ENCODE measurements at places on chromosomes 4 and X.

- H3K4me1 ChIP-seq: peaks cover 6% of the 10 kb centered on the region
- no peaks in the 10 kb centered on the region for H3K36me3 ChIP-seq
- no peak overlapping the region for H3K4me3 ChIP-seq
- no peak overlapping the region for H3K27ac ChIP-seq
- DNase-seq: no peak
These were observed 1.3 kb downstream of the NPY1R start for GRCh38 chr4:163330916-163331628.

- peaks cover 5% of the 10 kb centered on the region for H3K27me3 ChIP-seq
- H3K27ac ChIP-seq: no peak overlapping the region
- H3K36me3 ChIP-seq: no peaks in the 10 kb centered on the region
- no peak overlapping the region for H3K4me3 ChIP-seq
These were observed 64.3 kb downstream of the SMIM20 start for GRCh38 chr4:25978327-25978726.

GRCh38 chr4:99507762-99508161 lies 3.1 kb upstream of the C4orf17 start:
- H3K27me3 ChIP-seq: no peaks in the 10 kb centered on the region
- DNase-seq: no peak
- no peak overlapping the region for H3K4me3 ChIP-seq
- H3K36me3 ChIP-seq: no peaks in the 10 kb centered on the region
- no peaks in the 10 kb centered on the region for H3K4me1 ChIP-seq

- H3K4me1 ChIP-seq: no peaks in the 10 kb centered on the region
- no peaks in the 10 kb centered on the region for H3K36me3 ChIP-seq
- DNase-seq: no peak
- H3K27me3 ChIP-seq: no peaks in the 10 kb centered on the region
- H3K4me3 ChIP-seq: no peak overlapping the region
These were observed 599.1 kb upstream of the CPEB2 start for GRCh38 chr4:14403132-14403531.

DNA sequence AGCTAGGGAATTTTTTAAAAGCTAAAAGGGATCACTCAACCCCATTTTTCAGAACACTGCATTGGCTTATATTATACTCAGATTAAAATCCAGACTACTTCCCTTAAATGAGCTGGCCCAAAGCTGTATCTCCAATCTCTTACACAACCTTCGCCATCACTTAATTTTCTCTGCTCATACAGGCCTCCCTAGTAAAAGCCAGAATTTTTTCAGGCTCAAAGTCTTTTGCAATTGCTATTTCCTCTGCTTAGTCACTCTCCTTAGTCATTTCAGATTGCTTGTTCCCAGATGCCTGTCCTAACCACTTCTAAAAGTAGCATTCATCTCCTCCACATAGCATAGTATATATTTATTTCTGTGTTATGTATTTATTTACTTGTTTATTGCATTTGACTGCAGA lies 1587.9 kb upstream of the ADGRL3 start:
- no peak overlapping the region for H3K27ac ChIP-seq
- no peak for DNase-seq
- no peaks in the 10 kb centered on the region for H3K27me3 ChIP-seq
- no peaks in the 10 kb centered on the region for H3K36me3 ChIP-seq
- no peaks in the 10 kb centered on the region for H3K4me1 ChIP-seq

DNA sequence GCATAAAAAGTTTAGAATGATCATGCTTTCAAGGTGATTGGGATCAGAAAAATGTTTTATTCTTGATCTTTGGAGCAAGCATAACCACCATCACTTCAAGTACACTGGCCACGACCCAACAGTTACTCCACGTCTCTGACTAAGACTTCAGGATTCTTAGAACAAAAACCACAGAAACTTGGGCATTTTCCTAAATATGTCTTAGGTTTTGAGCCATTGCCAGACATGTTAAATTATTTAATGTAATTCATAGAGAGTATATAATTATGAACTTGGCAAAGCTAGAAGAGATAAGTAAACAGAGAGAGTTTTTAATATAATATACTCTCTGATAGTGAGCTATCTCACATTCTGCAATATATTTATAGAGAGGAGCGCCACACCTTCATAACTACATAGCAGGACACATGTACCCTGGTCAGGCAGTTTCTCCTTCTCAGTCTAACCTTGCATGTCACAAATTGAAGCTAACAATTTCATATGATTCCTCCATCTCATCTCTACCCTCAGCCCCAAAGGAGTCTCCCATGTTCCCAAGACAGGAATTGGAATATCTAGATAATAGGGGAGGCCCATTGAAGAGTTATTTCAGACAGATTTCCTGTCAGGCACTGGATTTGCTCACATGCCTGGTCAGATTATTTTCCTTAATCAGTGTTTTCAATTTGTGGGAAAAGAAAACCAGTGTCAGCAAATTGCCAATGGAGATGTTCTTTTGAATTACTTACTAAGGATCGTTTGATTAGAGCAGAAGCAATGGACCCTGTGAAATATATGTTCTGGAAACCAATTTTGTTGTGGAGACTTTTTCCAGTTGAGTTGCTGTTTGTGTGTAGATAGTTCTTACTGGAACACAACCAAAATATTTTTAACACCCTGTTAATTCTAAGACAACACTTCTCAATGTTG lies 61.7 kb upstream of the GUCY1A1 start:
- no peaks in the 10 kb centered on the region for H3K36me3 ChIP-seq
- H3K27ac ChIP-seq: no peak overlapping the region
- H3K27me3 ChIP-seq: no peaks in the 10 kb centered on the region
- H3K4me3 ChIP-seq: no peak overlapping the region
- no peak for DNase-seq
- peaks cover 4% of the 10 kb centered on the region for H3K4me1 ChIP-seq

DNA sequence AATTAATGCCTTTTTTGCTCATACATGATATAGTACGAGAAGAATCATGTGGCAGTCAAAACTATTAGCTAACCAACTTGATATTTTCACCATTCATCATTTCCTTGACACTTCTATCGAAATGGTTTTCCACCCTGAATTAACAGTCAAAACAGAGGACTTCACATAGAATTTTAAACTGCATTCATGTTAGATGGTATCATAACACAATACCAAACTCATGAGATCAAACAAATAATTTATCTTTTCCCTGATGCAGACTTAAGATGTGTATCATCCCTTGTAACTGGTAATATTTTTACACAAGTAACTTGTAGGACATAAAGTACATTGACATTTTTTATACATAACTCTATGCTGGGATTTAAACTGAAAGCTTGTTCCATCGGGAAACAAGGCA lies 18.2 kb upstream of the ANTXR2 start:
- H3K4me3 ChIP-seq: no peak overlapping the region
- H3K27ac ChIP-seq: no peak overlapping the region
- no peaks in the 10 kb centered on the region for H3K4me1 ChIP-seq
- no peaks in the 10 kb centered on the region for H3K36me3 ChIP-seq
- no peaks in the 10 kb centered on the region for H3K27me3 ChIP-seq

DNA sequence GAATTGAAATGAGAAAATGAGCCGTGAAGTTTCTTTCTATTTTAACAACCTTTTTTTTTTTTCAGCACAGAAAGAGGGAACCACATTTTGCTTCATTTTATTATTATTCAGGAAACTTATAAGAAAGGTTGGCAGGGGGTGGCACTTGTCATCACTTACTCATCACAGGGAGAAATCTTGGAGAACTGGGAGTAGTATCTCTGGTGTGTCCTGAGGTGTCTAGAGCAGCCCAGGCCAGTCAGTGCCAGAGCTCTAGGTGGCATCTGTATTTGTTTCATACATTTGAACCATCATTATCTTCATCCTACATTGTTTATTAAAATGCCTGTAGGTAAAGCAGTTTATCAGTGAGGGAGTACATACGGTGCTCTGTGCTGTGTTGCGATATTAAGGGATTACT lies 43.8 kb upstream of the ARHGAP24 start:
- no peak overlapping the region for H3K27ac ChIP-seq
- peaks cover 3% of the 10 kb centered on the region for H3K27me3 ChIP-seq
- H3K4me1 ChIP-seq: no peaks in the 10 kb centered on the region
- H3K4me3 ChIP-seq: no peak overlapping the region
- H3K36me3 ChIP-seq: no peaks in the 10 kb centered on the region

- H3K4me1 ChIP-seq: no peaks in the 10 kb centered on the region
- H3K27me3 ChIP-seq: no peaks in the 10 kb centered on the region
- no peak overlapping the region for H3K4me3 ChIP-seq
- no peak overlapping the region for H3K27ac ChIP-seq
These were observed 141.7 kb downstream of the BRWD3 start for GRCh38 chrX:80667967-80668366.

- H3K27ac ChIP-seq: no peak overlapping the region
- H3K4me1 ChIP-seq: peaks cover 7% of the 10 kb centered on the region
These were observed 37.1 kb upstream of the IRAK1 start for GRCh38 chrX:154056770-154057241.

GRCh38 chr4:68570122-68570507 lies 6.0 kb downstream of the UGT2B17 start:
- H3K27me3 ChIP-seq: no peaks in the 10 kb centered on the region
- no peak for DNase-seq
- H3K4me1 ChIP-seq: no peaks in the 10 kb centered on the region
- no peak overlapping the region for H3K27ac ChIP-seq
- no peaks in the 10 kb centered on the region for H3K36me3 ChIP-seq

Measured in endothelial cell of umbilical vein (primary cell).